ENCODE measurements at places on chromosomes 4 and X.

- DNase-seq, result no peak
These were observed 107.2 kb downstream of the CENPC start for GRCh38 chr4:67437974-67438713.

GRCh38 chr4:56313132-56313531, 74.2 kb downstream of the AASDH start:
- DNase-seq, result peak; percentile 33

DNA sequence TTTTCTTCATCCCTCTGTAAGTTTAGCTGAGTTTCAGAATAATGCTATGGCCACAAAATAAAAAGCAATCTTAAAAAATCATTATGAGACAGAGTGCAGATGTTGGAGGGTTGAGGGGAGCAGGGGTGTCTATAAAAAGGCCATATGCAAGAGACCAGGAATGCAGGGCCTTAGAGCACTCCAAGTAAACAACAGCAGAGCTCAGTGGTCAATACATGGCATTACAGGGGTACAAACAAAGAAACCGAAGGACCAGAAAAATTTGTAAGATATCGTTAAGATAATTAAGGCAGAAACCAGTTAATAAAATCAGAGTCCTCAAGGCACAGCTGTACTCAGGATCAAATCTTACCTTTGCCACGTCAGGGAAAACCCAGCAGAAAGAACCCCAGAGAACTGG, 28.4 kb upstream of the NDST3 start:
- no peak for DNase-seq

- DNase-seq, result no peak
These were observed 175.0 kb downstream of the MAPK10 start for GRCh38 chr4:86184901-86185285.

DNA sequence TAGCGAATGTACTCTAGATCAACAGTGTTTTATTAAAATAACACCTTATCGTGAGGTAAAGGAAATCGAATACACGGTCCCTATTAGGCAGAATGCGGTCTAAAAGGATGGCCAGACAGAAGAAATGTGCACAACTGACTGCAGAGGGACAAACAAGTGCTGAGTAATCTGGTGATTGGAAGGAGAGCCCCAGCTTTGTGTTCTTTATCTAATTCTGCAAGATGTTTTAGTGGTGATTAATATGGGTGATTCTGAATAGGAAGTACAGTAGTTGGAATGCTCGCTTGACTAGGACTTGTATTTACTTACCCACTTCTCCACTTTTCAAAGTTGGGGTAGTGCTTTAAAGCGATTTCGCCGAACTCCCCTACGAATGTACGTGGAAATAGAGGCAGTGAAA, 1.2 kb downstream of the WDR44 start:
- no peak for DNase-seq

DNA sequence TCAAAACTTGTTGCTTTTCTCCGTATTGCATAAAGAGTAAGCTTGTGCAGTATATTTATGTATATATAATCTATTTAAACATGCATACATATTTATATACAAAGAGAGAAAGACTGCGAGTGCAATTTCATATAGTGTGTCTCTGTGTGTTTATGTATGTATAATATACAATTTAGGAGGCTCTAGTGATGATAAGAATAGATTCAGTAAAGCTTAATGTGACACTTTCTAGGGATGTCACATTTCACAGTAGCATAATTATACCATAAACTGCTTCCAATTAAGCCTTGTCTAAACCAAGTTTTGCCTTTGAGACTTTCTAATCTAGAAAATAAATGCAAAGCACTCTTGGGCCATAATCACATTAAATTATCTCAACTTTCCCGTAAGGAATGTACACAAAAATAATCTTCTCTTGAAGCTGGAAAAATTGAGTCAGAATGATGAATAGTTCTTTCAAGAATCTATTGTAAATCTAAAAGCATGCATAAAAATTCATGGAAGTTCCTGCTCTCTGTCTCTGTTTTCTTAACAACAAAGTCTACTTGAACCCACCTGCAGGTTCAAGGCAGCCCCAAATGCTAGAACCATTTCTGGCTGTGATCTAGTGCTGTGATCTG, 114.1 kb upstream of the NPY2R start:
- DNase-seq, result no peak

DNA sequence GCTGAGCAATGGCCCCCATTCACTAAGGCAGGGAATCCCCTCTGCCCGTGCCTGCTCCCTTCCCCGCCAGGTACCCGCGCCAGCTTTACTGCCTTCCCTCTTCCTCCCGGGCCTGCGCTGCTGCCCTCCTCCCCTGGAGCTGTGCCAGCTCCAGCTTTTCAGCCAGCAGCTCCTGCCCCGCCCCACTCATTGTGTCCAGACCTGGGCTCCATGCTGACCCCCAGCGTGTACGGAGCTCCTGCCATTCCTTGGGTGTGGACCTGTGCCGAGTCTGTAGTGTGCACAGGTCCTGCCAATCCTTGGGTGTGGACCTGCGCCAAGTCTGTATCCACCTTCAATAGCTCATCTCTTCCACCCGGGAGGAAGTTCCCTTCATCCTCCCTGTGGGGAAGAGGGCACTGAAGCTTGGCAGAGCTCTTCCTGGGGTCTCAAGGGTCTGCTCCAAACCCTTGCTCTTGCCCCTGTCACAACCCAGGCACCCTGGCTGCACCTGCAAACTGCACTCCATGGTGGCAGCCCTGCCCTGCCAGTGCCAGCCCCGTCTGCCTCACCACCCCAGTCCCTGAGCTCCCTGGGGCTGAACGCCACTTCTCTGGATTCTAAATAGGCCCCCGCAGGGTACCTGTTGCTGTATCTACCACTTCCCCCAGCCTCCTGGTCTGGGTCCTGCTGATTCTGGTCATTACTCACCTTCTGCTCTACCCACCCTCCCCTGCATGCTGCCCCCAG, 63.9 kb downstream of the TRMT44 start:
- DNase-seq, result no peak

DNA sequence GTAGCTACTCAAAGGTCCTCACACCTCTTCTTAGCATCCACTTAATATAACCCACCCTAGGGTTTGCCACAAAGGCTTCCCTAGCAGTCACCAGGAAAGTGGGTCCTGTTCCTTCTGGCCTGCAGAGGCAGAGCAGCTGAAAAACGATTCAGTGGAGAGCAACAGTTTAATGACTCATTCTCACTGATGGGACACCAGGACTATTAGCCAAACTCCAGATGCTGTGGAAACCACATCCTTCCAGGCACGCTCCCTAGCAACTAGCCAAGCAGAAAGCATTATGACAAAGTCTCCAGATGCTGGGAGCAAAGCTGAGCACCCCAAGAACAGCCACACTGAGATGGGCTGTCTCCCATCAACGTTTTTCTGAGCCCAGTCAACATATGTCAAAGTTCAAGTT, 30.3 kb upstream of the UTP14A start:
- no peak for DNase-seq

GRCh38 chr4:67954890-67955289, 8.4 kb downstream of the TMPRSS11A start:
- DNase-seq, result no peak

- no peak for DNase-seq
These were observed 106.2 kb upstream of the MAB21L2 start for GRCh38 chr4:150475763-150476162.

- DNase-seq, result no peak
These were observed 23.3 kb downstream of the AMER1 start for GRCh38 chrX:64182208-64182607.

DNA sequence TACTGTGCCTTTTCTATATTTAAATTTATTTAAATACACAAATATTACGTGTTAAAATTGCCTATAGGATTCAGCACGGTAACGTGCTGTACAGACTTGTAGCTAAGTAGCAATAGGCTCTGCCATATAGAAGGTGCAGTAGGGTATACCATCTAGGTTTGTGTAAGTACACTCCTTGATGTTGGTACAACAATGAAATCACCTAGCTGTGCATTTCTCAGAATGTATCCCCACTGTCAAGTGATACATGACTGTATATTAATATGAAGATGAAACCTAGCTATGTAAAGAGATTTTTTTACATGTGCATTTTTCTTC, 431.2 kb downstream of the KCTD8 start:
- DNase-seq, result no peak

GRCh38 chrX:95318882-95319281, 1365.8 kb upstream of the DIAPH2 start:
- DNase-seq, result no peak

- no peak for DNase-seq
These were observed 23.5 kb downstream of the AWAT2 start for GRCh38 chrX:70026112-70026850.

GRCh38 chr4:119268466-119268865, 53.5 kb downstream of the FABP2 start:
- no peak for DNase-seq

GRCh38 chr4:169037506-169037905, 27.5 kb upstream of the CBR4 start:
- DNase-seq, result no peak

GRCh38 chrX:12139934-12140611, 1.8 kb downstream of the FRMPD4 start:
- no peak for DNase-seq

DNA sequence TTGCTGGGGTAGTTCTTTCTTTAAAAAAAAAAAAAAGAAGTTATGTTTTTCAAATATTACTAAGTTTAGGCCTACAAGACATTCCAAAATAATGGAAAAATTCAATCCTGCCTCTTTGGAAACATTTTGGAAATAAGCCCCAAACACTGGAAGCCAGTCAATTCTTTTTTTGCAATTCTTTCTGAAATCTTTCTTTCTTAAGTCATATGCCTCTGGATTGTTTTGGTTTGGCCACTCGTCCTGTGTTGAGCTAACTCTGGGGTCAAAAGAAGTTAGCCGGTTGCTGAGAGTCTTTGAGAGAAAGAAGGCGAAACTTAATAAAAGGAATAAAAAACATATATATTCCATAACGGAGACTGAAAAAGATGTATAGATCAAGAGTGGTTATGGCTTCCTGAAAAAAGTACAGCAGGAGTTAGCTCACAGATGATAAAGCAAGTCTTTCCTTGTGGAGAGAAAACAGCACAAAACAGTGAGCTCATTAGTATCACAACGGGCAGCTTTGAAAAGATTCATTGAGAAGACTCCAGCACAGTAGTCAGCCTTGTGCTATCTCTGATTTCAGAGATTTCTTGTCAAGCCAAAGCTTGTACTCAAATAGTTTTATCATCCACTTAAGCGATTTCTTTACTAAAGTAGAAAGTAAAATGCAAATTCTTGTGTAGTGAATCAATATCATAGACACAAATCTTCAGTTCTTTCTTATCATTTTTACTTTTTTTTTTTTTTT, 64.8 kb downstream of the PLS3 start:
- no peak for DNase-seq

- DNase-seq, result peak; percentile 50
These were observed 67.6 kb upstream of the HGFAC start for GRCh38 chr4:3374011-3374645.

DNA sequence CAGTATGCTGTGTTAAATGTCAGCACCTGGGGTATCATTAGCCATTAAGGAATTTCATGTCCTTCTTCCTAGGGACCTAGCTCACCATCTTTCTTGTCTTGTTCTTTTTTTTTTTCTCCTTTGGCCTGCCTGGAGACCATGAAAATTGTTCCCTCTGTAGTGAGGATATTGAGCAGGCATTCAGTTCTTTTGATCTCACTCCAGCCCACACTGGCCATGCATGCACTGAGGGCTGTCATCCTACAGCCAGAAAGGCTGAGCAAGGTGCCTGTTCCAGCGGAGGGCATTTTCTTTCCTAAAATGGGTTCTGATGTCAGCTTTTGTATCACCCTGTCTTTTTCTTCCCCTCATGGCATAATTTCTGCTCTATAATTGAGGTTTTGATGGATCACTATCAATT, 275.9 kb upstream of the HAND2 start:
- no peak for DNase-seq

DNA sequence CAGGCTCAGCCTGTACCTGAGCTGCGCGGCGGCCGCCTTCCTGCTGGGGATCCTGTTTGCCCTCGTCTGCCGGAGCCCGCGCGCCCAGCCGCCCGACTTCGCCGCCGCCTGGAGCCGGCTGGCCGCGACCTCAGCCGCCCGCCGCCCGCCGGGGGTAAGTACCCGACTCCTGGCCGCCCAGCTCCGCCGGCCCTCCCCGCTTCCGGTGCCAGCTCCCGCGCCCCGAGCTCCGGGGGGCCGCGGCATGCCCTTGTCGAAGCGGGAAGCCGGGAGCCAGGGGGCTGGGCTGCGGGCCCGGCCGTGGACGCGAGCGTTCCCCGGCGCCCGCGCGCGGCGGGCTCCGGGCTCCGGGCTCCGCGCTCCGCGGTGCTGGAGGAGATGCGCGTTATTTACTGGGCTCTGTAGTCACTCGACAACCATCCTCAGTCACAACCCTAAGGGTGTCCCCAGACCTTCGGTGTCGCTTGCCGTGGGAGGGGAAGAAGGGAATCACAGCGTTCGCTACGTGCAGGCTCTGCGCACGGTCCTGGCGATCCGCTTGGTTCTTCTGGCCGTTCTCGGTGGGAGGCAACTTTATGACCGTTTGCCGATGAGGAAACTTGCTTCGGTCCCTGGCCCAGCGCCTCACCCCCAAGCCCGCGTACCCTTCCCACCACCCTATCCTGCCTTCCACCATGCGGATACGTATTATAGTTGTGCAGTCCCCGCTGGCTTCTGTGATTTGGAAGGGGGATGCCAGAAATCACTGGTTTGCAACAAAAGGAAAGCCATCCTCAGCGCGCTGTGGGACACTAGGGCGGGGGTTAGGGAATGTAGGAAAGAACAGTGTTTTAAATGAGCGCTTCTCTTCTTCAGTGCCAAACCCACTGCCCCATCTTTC, 944 bp downstream of the SNX25 start:
- peak; percentile 77 for DNase-seq

DNA sequence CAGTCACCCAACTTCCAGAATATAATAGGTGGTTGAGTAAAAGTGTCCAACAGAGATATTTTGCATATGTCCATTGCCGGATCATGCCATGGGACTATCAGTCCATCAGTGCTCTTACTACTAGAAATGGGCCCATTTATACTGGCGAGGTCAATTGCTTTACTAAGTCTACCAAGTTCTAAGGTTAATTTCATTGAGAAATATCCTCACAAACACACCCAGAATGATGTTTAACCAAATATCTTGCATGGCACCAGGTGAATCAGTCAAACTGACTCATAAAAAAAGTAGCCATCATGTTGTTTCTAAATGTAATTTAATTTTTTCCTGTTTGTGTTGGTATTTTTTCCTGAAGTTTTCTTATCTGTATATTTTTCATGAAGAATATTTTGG, 1217.0 kb downstream of the RAPGEF2 start:
- DNase-seq, result no peak

GRCh38 chr4:154559494-154560418, 3.1 kb upstream of the FGB start:
- no peak for DNase-seq

- no peak for DNase-seq
These were observed at the start of gene CACNA1F for GRCh38 chrX:49233176-49233575. Gene CACNA1F, minus strand, starts transcription at chrX:49233340. Its CDS starts 31 bp downstream, at chrX:49233309.

- no peak for DNase-seq
These were observed 712 bp downstream of the PNPLA4 start for GRCh38 chrX:7926501-7926900.

- DNase-seq, result no peak
These were observed 94.2 kb upstream of the NKX1-1 start for GRCh38 chr4:1500231-1500965.

- no peak for DNase-seq
These were observed 1830.0 kb upstream of the IGFBP7 start for GRCh38 chr4:58940167-58940566.
